Central memory CD8-positive, alpha-beta T cell (primary cell): ENCODE measurements at places on chromosomes 3 and 15.

DNA sequence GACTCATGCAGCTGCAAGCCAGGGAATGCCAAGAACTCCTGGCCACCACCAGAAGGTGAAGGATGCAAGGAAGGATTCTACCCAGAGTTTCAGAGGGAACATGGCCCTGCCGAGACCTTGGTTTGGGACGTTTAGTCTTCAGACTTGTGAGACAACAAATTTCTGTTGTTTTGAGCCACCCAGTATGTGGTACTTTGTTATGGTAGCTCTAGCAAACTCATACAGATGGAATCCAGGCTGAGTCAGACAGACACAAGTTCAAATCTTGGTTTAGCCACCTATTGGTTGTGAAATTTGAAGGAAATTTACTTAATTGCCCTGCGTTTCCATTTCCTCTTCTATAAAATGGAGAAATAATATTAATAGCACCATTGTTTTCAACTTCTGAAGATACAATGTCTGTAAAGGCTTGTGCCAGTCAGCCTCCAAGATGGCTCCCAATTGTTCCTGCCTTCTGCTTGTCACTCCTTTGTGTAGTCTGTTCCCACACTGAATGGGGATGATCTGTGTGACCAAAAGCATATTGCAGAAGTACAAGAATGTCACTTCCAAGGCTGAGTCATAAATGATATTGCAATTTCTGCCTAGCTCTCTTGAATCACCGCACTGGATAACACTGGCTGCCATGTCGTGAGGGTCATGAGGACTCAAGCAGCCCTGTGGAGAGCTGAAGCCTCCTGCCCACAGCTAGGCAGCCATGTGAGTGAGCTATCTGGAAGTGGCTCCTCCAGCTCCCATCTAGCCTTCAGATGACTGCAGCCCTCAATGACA, 223.5 kb upstream of the PROK2 start:
- DNase-seq: no peak

GRCh38 chr3:157508461-157508860, 5.2 kb upstream of the VEPH1 start:
- no peak for DNase-seq

- DNase-seq: no peak
These were observed 28.5 kb upstream of the POLG start for GRCh38 chr15:89363133-89363532.

DNA sequence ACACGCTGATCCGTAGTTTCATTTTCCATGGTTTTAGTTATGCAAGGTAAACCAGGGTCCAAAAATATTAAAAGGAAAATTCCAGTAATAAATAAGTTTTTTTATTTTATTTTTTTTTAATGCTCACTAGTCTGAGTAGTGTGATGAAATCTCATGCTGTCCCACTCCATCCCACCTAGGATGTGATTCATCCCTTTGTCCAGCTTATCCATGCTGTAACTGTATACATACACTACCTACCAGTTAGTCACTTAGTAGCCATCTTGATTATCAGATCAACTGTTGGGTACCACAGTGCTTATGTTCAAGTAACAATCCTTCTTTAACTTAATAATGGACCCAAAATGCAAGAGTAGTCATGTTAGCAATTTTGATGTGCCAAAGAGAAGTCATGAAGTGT, 75.2 kb downstream of the ESYT3 start:
- DNase-seq: no peak

DNA sequence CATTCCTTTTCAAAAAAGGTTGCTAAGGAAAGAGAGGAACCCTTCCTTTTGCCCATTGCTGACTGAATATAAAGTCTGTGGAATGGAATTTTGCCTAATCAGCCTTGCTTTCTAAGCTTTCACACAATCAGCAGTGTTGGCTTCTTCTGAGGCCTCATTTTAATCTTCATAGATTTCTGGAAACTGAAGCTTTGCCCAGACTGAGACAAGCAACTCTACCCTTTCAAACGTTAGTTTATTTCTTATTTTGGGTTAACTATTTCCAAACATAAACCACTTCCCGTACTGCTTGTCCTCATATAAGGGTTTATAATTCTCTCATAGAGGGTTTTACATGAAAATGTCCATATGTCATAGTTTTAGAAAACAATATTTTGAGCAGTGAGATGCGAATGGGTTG, 82.9 kb downstream of the NR1D2 start:
- no peak for DNase-seq

GRCh38 chr3:9994086-9994844, 7.6 kb upstream of the EMC3 start:
- DNase-seq: no peak

GRCh38 chr15:97961067-97961954, 808 bp downstream of the ARRDC4 start:
- DNase-seq: no peak

- DNase-seq: no peak
These were observed 16.5 kb upstream of the FAM174B start for GRCh38 chr15:92672102-92672501.

GRCh38 chr15:40100123-40100946, 8.3 kb downstream of the BMF start:
- no peak for DNase-seq

- DNase-seq: no peak
These were observed 270.0 kb downstream of the NAALADL2 start for GRCh38 chr3:175129126-175129525.

DNA sequence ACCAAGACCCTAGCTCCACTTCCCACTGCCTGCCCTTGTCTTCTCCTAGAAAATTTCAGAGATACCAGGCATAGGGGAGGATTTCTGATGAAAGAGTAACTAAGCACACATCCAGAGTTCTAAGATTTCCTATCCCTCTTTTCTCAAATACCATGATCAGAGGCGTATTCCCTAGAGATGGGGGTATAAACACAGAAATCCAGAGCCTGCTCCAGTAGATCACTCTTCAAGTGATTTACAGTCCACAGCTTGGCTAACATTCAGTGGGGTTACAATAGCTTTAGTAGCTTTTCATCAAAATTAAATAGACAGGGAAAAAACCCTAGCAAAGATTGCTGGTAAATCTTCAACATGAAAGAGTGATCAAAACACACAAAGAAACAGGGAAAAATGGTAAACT, 800.7 kb upstream of the GRM7 start:
- DNase-seq: no peak

GRCh38 chr3:111229301-111229700, 157.7 kb downstream of the NECTIN3 start:
- DNase-seq: no peak

- DNase-seq: peak; percentile 4
These were observed 144.3 kb downstream of the EEFSEC start for GRCh38 chr3:128297401-128298138.

DNA sequence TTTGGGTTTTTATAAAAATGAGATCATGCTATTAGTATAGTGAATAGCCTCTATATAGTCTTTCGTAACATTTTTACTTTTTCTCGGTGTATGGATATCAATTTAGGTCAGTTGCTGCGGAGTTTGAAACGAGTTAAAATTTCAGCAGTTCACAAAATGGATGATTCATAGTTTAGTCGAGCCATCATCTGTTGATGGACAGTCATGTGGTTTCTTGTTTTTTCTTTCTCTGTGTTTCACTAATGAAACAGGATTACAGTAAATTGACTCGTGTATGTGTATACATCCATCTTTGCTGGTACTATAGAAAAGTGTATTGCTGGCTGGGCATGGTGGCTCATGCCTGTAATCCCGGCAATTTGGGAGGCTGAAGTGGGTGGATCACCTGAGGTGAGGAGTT, 106.8 kb downstream of the IGF1R start:
- no peak for DNase-seq

DNA sequence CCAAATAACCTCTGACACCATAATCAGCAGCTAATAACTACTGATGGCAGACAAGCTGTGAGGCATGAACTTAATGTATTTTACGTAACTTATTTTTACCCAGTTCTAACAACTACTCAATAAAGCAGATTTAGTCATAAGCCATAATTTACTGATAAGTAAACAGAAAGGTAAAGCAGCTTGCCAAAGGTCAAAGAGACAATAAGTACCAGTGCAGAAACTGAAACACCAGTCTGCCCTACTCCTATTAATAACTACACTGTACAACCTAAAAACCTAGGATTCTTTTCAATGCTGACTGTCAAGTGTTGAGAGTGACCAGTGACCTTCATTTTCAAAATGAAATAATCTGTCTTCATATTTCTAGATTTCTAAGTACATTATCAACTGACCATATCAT, 152.2 kb downstream of the NR2E3 start:
- DNase-seq: no peak

- no peak for DNase-seq
These were observed 145.5 kb upstream of the TPM1 start for GRCh38 chr15:62896969-62897486.

- DNase-seq: no peak
These were observed 24.8 kb upstream of the RBP1 start for GRCh38 chr3:139564294-139564861.

- DNase-seq: no peak
These were observed 29.4 kb downstream of the TP53BP1 start for GRCh38 chr15:43463507-43463906.

DNA sequence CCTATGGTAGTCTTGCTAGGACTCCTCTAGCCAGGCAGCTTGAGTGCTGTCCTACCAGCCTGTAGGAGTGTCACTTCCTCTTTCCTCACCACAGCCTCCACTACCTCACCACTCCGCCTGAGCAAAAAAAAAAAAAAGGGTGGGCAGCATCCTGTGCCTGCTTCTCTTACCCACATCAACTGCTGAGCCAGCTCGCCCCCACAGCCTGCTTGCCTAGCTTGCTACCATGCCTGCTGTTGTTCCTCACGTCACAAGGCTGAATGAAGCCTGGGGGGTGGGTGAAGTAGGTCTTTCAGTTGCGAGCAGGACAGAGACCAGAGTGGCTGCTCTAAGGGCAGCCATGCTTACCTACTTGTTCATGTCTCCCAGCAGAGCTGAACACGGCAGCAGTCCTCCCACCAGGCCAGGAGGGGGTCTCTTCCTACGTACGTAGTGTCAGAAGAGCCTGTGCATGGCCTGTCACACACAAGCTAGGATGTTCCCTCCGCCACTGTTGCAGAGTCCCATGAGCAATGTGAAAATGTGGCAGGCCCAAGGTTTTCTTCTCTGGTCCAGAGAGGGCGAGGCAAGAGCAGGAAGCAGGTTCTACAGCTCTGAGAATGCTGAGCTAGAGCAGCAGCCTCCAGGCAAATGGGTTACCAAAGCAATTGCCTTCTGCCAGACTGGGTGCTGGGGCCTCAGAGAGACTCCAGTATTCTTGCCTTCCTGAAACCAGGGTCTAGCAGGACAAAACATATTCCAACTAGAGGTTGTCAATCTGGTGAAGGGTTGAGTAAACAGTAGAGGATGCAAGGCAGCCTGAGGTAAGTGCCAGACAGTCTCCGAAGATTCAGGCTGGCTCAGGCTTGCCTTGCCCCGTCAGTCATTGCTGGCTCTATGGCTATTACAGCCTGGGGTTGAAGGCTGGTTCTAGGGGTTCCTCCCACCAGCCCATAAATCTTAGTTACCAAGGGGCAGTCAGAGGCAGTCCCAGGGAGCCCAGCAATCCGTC, 8.1 kb downstream of the PPM1M start:
- peak; percentile 71 for DNase-seq

DNA sequence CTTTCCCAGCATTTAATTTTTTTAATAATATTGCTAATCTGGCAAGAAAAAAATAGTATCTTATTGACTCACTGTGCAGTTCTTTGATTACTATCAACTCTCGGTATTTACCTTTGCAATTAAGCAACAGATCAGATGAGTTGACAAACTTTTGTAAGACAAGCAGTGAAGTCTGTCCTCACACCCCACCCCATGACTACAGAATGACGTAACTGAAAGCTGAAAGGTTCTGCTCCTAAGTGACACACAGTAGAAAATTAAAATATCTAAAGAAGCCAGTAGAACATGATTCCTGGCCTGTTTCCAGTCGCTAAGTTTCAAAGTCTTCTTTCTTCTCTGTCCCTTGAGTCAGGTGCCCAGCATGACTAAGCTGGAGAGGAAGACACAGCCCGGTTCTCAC, 135.5 kb downstream of the STT3B start:
- no peak for DNase-seq

DNA sequence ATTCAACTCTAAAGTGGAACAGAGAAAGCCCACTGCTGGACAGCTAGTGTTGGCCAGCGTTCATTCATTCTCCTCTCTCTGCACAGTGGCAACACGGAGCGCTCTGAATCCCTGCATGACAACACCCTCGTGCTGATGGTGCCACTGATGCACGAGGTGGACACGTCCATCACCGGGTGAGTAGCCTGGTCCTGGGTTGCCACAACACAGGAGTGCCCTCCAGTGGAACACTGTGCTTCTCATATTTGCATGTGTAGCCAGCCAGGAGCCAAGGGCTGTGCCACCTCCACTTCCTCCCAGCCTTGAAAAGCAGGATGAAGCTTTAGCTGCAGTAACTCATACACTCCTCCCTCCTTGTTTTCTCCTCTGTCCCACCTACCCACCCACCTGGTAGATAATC, 120.0 kb upstream of the CTDSPL start:
- no peak for DNase-seq

DNA sequence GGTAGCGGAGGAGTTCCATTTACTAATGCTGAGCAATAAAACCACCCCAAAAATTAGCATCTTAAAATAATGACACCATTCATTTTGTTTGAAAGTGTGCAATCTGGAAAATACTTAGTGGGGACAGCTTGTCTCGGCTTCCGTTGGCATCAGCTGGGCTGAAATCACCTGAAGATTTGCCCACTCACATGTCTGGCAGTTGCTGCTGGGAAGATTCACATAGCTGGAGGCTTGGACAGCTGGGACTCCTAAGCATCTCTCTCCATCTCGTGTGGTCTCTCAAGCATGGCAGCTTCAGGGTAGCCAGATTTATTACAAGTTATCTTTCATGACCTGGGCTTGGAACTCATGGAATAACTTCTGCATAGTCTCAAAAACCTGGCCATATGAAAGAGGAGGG, 38.4 kb upstream of the BFSP2 start:
- DNase-seq: no peak

GRCh38 chr3:138405486-138405885, 28.9 kb upstream of the ESYT3 start:
- DNase-seq: no peak

DNA sequence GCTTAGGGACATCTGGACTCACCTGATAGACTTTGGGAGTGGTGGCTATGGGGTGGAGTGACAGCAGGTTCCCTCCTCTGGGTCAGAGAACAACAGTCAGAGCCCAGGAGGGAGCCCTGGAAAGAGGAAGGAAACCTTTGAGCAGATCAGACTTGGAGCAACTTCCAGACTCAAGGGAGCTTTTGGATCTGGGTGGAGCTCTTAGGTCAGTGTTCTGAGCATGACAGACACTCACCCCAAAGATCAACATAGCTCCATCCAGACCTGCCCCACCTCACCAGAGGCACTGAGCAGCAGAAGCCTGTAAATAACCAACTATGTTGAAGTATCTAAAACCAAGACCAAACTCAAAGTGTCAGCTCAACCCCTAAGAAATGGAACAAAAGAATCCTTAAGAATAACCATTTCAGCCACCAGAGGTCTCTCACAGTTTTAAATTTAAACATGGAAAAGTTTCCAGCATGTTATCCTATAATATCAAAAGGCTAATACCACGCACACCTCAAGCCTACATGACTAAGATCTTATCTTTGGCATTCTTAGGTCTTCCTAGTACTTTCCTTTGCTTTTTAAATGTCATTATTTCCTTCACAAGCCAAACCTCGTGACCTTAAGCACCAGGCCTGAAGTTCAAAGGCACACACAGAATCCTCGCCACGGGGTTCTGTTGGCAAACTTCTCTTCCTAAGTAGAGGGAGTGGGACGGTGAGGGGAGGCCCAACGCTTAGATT, 56.4 kb downstream of the UMPS start:
- no peak for DNase-seq

GRCh38 chr3:195906865-195907683, 1.3 kb downstream of the TNK2 start:
- DNase-seq: peak; percentile 54

- no peak for DNase-seq
These were observed 551.7 kb upstream of the CFAP20DC start for GRCh38 chr3:59601486-59601885.

- DNase-seq: no peak
These were observed 356.3 kb downstream of the FOXP1 start for GRCh38 chr3:71227270-71227661.
